ENCODE measurements at places on chromosomes 5 and 9. TPM values are rescaled to one million over a fixed set of nuclear protein-coding genes. Genes with fewer than 3 reads are reported as not detected.

The FOXD4L6 gene
- total RNA-seq, result not detected

- peaks cover 33% of the 10 kb centered on the region for H3K4me1 ChIP-seq
- no peak for DNase-seq
- H3K27me3 ChIP-seq, result no peaks in the 10 kb centered on the region
- H3K36me3 ChIP-seq, result no peaks in the 10 kb centered on the region
These were observed 169.0 kb downstream of the CDH6 start for GRCh38 chr5:31362529-31362900.

The TLX3 gene
- total RNA-seq, result not detected

The CENPH gene
- total RNA-seq, result 3.0 TPM

DNA sequence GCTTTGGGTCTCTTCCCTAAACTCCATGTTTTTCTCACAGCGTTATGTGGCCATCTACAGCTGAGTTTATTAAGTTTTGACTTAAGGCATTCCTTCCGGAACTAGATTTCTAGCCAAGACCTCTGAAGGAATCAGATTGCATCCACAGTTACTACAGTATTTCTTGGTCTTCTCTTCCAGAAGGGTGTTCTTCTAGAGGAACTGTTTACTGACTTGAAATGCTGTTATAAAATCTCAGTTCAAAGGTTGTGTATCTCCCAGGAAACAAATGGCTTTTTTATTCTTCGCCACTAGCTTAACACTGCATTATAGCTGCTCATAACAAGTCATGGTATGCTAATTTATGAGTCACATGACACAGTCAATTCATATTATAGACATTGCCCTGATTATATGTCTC lies 55.3 kb upstream of the RAD23B start:
- H3K27me3 ChIP-seq, result no peaks in the 10 kb centered on the region
- no peak overlapping the region for H3K27ac ChIP-seq
- DNase-seq, result no peak
- no peak overlapping the region for H3K4me3 ChIP-seq

The IFNA2 gene
- not detected for total RNA-seq

Data from sigmoid colon (tissue), 7 donors.